ENCODE measurements at places on chromosomes 11 and 22. TPM values are rescaled to one million over a fixed set of nuclear protein-coding genes. Genes with fewer than 3 reads are reported as not detected.

Gene OR5AS1
- not detected for total RNA-seq

Gene DDI1
- not detected for total RNA-seq

Gene PLAAT2
- total RNA-seq = not detected

Gene OR4D5
- total RNA-seq = not detected

Gene DNAJB13
- total RNA-seq = 0.23 TPM

Gene LRRC32
- total RNA-seq = 2.1 TPM

Gene TRIM49
- total RNA-seq = 0.23 TPM

Gene TRPT1
- total RNA-seq = 14.1 TPM

Gene RAB30
- 74.7 TPM for total RNA-seq

Gene OR5W2
- not detected for total RNA-seq

Gene PRG2
- 0.46 TPM for total RNA-seq

Gene H19
- total RNA-seq = 9.5 TPM

Gene NLRP6
- total RNA-seq = not detected

Gene WT1
- not detected for total RNA-seq

Gene GGT1
- total RNA-seq = 1.8 TPM

Gene MISFA
- 1.2 TPM for total RNA-seq

Gene ISX
- total RNA-seq = not detected

Gene P2RX6
- 1.2 TPM for total RNA-seq

Gene OR2AG1
- not detected for total RNA-seq

Gene OR8A1
- total RNA-seq = 0.23 TPM

Gene FOXRED1
- total RNA-seq = 19.4 TPM

Gene OPCML
- total RNA-seq = 72.9 TPM

Gene SSTR3
- 1.2 TPM for total RNA-seq

Gene CASP1
- 3.7 TPM for total RNA-seq

Gene ANKK1
- total RNA-seq = 0.23 TPM

Gene LSP1
- 1.2 TPM for total RNA-seq

Gene LINC01488
- total RNA-seq = not detected

Gene RTN4R
- total RNA-seq = 12.5 TPM

Gene EIF1AD
- 24.7 TPM for total RNA-seq

Gene POU2AF1
- 0.46 TPM for total RNA-seq

Gene MMP7
- total RNA-seq = not detected

Gene TUBA8
- total RNA-seq = 16.4 TPM

Gene EXPH5
- total RNA-seq = 2.3 TPM

Gene RELA
- total RNA-seq = 14.1 TPM

Gene SLC22A8
- total RNA-seq = 1.2 TPM

Gene CD3D
- total RNA-seq = not detected

Gene VWCE
- total RNA-seq = 1.4 TPM

Gene SOX6
- total RNA-seq = 54.7 TPM

Gene CAT
- total RNA-seq = 74.3 TPM

Gene SPI1
- 1.8 TPM for total RNA-seq

Gene ABTB2
- 4.8 TPM for total RNA-seq

Gene GGT5
- total RNA-seq = 1.6 TPM

Gene OR51B5
- total RNA-seq = 0.46 TPM

Measured in diencephalon (tissue), 1 donor.